ENCODE measurements at places on chromosomes 5 and 9. TPM values are rescaled to one million over a fixed set of nuclear protein-coding genes. Genes with fewer than 3 reads are reported as not detected.

RNF183 gene
- 0.11 TPM for total RNA-seq

MFAP3 gene
- 62.2 TPM for total RNA-seq

SLC24A2 gene
- 6.8 TPM for total RNA-seq

DNA sequence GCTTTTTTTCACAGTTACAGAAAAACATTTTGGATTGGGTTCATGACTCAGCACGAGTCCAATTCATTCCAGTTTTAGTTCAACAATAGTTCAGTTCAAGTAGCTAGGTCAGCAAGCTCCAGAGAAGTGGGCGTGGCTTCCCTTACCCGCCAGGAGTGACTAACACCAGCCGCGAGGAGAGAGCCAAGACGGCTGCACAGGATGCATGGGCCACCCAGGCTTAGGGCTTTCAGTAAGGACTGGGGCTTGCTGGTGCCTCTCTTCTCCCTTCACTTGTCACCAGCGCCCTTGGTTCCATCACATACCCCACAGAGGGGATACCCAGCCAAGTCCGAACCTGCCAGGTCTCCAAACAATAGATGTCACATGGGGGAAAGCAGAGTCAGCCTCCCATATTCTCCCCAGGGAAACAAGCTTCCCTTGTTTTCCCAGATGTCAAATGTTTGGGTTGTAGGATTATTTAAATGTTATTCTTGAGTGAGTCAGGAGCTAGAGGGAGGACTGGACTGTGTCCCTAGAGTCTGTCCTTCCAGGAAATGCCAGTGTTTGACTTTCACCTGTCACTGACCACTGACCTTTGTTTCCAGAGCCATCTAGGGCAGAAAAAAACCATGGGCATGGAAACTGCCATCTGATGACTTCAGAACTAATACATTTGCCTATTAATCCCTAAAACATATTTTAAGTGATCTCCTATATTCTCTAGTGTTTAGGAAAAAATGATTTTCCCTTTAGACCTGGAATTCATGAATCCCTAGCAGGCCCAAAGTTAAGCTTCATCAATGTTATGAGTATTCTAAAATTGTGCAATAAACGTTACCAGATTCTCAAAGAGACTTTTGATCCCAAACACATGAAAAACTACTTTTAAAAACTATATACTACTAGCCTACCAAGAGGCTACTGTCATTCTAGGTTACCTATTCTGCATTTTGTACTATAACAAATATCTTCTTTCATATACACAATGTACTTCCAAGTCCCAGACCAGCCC is 51.9 kb downstream of the NIPAL4 start:
- DNase-seq, result no peak

- DNase-seq, result no peak
Observed at GRCh38 chr5:77882670-77883257, 106.6 kb upstream of the TBCA start.

Measured in spinal cord (tissue), 10 donors.